ENCODE measurements at places on chromosomes 6 and 20.
A peak's percentile ranks its signal among the peaks of the same experiment; 100 is the strongest.

DNA sequence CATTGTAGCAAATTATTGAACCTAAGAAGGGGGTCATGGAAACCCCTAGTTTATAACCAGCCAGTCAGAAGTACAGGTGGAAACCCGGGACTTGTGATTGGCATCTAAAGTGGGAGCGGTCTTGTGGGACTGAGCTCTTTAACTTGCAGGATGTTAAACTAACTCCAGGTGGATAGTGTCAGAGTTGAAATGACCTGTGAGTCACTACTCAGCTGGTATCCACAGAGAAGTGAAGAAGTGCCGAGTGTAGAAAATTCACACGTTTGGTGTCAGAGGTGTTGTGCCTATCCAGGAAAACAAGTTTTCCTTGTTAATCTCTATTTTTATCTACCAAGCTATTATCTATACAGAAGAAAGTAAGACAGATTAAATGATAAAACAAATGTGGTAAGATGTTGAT lies 179.7 kb downstream of the ADGRG6 start:
- no peak for DNase-seq

GRCh38 chr6:105909106-105909505 lies 177.0 kb upstream of the PRDM1 start:
- no peak for DNase-seq

DNA sequence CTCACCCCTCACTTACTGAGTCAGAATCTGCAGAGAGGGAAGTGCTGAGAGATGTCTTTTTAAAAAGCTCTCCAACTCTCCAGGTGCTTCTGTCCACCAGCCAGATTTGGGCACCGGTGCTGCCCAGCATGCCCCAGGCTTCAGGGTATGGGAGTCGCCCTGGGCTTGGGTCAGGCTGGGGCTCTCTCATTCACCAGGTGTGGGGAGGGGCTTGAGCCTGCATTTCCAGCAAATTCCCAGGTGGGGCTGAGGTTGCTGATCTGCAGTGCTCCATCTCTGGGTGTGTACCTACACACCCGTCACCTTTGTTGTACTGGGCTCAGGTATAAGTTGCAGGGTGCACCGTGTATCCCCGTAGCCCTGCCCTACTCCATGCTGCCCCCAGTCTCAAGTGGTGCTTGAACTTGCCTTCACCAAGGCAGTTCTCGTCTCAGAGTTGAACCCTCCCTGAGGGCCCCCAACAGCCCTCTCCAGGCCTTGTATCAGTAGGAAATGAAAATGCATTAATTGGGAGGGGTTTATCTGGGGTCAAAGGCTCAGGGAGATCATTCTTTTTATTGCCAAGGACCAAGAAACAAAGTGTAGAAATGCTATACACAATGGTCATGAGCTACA lies 23.5 kb downstream of the PPP1R3G start:
- no peak for DNase-seq

DNA sequence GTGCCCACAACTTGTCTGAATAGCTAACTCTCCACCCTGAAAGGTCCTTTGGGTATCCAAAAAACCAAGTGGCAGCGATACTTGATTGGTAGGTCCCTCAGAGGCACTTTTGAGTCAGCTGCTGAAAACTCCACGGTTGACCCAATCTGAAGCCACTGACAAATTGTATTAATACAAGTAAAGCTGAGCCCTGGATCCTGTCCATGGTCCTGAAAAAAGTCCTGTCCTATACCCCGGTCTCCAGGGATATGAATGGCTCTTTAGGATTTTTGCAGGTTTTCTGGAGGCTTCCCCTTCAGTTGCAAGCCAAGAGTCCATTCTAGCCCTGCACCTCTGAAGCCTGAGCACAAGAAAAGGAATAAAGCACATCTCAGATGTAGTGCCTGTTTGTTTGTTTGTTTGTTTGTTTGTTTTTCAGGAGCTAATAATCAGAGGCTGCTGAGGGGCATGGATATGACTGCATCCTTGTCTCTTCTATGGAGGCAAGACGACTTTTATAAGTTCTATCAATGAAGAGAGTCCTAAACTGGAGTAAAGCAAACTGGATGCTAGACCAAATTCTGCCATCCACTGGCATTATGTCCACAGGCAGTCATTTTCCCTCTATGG lies 1.7 kb upstream of the SLC12A5 start:
- DNase-seq, result peak; percentile 18

- DNase-seq, result no peak
Measured at GRCh38 chr6:44036699-44037101, 90.6 kb downstream of the MRPL14 start.

DNA sequence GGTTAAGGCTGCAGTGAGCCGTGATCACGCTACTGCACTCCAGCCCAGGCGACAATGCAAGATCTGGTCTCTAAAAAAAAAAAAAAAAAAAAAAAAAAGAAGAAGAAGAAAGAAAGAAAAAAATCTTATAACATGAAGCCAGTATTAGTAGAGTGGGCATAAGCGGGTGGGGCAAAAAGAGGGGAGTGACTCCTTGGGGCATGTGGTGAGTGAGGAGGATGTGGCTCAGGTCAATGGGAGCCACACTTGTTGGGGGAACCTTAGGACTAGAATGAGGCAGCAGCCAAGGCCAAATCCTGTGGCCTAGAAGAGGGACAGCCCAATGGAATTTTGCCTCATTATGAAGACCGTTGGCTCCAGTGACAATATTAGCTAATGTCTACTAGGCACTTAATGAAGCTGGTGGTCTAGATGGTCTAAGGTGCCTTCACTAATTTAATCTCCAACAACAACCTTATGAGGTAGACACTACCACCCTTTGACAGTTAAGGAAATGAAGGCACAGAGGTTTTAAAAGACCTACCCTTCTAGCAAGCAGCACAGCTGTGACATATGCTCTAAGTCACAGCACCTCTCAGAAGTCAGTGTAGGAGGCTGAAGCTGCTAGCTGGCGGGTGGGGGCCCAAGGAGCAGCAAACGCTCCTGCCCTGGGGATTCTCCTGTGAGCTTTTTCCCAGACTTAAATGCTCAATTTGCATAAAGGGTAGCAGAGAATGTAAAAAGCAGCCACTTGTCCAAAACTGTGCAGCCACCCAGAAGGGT lies 23.6 kb upstream of the ARMC12 start:
- DNase-seq, result no peak

DNA sequence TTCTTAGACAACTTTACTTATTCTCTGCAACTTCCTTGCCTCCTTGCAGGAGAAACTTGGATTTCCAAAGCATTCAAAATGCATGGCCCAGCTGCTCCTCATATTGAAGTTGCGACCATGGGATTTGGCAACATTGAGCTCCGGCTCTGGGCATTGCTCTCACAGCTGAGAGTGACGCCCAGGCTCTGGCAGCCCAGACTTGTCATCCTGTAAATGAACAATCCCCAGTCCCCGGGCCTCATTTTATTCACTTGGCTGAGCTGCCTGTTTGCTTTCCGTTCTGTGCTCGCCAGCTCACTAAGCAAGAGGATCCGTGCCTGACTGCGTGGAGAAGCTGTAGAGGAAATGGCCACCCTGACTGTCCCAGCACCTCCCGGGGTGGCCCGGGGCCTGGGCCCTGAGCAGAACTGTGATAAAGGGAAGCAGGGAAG lies 119.5 kb upstream of the CD93 start:
- no peak for DNase-seq

DNA sequence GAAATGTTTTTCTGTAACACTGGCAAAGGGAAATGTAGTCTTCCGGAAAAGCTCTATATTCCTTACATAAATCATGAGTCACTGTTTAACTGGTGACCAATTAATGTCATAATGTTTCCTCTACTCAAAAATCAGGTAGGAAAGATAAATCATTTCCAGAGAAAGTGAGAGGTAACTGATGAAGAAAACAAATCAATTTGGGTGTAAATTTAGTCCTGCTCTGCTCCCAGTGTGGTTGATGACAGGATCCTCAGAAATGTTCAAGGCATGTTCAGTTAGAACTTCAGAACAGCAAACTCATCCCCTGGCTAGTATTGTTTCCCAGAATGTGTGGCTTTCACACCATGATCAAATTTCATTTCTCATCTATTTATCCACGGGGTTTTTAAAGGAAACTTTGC lies 38.8 kb upstream of the SPACA1 start:
- no peak for DNase-seq

DNA sequence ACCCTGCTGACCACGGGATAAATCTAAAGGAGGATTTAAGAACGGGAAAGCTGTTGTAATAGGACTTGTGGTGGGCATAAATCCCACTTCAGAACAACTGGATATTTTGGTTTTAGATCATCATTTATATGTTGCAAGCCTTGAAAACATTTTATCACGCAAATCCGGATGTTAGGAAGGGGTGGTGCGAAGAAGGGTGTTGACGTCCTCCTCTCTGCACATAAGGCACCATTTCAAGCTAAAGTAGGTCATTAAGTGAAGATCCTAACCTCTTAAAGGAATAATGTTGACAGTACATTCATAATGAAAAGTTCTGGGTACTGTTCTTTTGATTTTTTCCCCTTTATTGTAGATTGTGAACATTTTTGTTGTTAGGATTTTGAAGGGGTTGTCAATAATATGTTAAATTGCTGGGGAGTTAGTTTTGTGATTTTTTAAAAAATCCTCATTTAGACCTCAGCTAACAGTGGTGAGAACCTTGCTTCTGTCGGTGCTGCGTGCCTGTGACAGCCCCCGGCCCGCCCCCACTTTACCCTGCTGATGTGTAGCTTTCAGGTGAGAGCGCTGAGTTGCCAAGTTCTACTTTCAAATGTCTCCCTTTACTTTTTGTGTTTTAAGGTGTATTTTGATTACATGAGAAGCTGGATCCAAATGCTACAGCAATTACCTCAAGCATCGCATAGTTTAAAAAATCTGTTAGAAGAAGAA lies 88.8 kb downstream of the MAP3K4 start:
- no peak for DNase-seq

DNA sequence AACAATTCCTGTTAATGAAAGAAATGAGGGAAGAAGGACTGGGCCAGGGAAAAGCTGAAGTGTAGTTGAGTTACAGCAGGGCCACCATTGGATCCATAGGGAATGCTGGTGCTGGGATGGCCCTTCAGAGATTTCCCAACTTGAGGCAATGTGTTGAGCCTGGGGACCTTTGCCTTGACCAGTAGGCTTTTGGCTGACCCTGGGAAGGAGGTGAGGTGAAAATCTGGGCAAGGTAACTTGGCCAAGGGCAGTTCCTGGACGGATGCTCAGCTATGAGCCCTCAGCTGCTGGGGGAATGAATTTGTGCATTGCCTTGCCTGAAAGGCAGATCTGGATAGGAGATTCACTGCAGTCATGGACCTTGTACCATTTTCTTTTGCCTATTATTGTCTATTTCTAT lies 20.4 kb downstream of the UTRN start:
- no peak for DNase-seq

DNA sequence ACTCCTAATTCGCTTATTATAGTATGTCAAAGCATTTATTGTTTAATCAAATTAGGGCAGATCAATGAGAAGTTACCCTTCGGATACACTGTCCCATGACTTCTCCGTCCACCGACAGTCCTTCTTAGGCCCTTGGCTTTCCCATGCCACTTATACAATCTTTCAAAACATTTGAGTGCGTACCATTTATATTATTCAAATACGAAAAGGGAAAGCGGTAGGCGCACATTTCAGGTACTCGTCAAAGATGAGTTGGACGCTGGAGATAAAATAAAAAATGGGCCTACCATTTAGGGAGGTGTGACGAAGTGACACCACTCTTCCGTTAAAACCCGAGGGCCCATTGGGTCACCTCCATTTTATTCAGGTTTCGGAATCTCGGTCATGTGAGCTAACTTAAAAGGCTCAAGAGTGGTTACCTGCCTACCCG lies 542 bp upstream of the AFG1L start:
- no peak for DNase-seq

DNA sequence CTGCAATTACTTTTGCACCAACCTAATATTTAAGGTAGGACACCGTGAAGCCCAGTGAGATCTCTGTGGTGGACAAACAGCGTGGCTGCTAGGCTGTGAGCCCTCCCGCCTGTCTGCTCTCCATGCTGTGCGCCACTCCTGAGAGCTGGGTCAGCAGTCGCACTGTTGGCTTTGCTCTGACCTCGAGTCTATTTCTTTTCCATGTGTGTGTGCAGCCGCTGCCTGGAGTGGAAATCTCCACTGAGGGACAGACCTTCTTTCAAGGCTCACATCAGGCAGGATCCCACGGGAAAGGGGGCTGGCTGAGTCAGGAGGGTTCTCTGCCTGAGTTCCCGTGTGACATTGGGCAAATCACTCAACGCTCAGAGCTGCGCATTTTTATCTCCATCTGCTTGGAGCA lies 27.1 kb downstream of the RIPOR3 start:
- DNase-seq, result no peak

- peak; percentile 89 for DNase-seq
Measured at GRCh38 chr6:138593124-138593877, 94.0 kb upstream of the NHSL1 start.

- no peak for DNase-seq
Measured at GRCh38 chr20:33034901-33035492, 3.5 kb downstream of the BPIFB6 start.

- DNase-seq, result no peak
Measured at GRCh38 chr6:16028966-16029365, 99.9 kb upstream of the MYLIP start.

DNA sequence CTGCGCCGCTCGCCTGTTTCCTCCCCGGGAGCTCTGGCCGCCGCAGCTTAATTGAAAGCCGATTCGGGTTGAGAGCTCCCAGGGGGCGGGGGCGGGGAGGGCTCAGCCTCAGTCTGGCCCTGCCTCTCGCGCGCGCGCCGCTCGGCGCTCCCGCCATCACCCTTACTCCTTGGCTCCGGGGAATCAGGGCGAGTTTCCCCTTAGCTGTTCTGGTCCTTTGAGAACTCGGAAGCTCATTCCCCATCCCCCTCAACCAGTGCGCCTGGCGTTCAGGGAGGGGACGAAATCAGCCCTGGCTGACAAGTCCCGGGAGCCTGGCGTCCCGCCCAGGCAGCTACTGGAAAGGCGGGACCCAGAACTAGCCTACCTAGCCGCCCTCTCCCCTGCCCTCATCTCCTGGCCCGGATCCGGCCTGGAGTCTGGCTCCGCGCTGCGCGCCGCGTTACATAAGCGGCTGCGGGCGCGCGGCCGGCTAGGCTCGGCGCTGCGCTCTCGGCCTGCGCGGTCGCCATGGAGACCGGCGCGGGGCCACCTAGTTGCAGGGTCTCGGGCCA lies 2.8 kb downstream of the SLC12A5 start:
- DNase-seq, result no peak

DNA sequence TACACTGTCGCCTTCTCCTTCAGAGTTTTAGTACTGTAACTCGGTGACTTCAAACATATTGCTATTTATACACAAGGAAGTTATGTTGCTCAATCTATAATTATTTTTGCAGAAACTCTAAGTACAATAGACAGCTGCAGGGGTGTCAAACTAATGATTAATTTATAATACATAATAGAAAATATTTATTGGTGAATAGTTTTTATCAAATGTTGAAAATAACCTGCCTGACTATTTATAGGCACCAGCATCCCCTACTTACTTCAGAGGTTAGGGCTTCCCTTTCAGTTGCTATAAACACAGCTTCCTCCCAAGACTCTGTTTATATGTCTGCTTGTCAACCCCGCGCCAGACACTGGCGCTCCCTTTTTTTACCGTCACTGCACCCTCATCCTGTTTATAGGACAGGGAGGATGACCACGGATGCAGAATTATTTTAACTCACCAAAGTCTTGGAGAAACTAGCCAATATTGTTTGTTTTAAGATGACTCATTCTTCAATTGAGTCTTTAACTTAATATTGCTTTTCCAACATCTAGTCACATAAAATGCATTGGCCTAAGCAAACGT lies 225.0 kb downstream of the ALDH8A1 start:
- no peak for DNase-seq
